ENCODE measurements at places on chromosomes 1 and 21.
A peak's percentile ranks its signal among the peaks of the same experiment; 100 is the strongest.

GRCh38 chr1:84884671-84885389 lies 8.2 kb downstream of the LPAR3 start:
- no peak for DNase-seq

GRCh38 chr1:93617670-93618499 lies 63.8 kb downstream of the BCAR3 start:
- no peak for DNase-seq

- no peak for DNase-seq
Observed at GRCh38 chr1:110119843-110120242, 7.6 kb downstream of the UBL4B start.

- DNase-seq: no peak
Observed at GRCh38 chr1:2523891-2524609, 2.3 kb downstream of the PANK4 start.

GRCh38 chr1:1616045-1616790 lies 918 bp downstream of the MIB2 start:
- DNase-seq: peak; percentile 50

DNA sequence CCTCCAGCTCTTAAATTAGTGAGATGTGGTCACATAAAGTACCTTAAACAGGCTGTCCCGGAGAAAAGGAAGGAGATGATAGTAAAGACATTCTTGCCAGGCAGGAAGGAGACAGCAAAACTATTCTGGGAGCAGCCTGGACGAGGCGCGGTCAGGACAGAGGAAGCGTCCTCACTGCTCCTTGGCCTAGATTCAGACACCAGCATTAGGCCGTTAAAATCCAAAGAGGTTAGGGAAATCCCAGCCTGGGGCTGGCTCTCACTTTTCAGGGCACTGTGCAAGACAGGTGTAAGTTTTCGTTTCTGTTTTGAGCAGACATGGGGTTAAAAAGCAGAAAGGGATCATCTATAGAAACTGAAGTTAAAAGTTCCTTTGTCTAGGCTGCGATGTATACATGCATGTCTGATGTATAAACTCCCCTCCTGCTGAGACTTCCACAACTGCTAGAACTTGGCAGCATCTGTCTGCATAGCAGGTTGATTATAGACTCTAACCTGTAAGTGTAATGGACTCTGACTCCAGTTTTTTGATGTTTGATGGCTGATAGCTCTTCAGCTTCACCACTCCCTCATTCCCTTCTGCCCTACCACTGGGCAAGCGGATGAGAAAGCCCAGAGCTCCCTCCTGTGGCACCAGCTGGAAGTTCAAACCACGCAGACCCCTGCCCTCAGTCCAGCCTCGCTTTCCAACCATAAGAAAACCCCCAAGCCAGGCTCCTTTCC lies 21.5 kb downstream of the STPG1 start:
- DNase-seq: no peak

DNA sequence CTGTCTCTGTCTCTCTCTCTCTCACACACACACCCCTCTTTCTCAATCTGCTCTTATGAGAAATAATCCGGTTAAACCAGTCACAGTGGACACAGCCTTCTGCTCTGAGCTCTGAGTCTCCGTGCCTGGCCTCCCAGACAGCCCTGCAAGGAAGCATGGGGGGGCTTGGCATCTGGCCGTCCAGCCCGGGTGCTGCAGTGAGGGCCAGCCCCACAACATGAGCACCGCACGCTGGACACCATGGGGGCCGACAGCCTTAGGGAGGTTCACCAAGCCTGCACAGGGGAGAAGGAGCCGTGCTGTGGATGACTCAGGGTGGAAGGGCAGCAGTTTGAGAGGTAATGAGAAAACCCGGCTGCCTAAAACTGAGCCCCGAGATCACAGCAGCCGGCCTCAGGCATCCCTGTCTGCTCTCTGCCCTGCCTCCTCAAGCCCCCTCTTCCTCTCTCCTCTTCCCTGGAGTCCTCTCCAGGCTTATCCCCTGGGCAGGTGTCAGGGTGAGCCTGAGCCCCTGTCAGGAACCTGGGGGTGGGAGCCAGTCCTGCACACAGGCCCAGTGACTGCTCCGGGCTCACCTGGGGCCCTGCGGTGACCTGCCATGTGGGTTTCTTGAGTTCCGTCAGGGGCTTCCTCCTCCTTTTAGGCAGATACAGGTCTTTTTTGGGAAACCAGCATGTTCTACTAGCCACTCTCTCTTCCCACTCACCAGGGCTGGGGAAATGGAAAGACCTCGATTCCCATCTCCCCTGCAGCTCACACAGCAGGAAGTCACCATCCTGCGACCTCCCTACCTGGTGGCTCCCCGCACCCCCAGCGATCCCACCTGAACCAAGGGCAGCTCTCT lies 92.8 kb downstream of the ITPKB start:
- DNase-seq: no peak

GRCh38 chr1:17601643-17602382 lies 62.3 kb downstream of the ARHGEF10L start:
- no peak for DNase-seq

DNA sequence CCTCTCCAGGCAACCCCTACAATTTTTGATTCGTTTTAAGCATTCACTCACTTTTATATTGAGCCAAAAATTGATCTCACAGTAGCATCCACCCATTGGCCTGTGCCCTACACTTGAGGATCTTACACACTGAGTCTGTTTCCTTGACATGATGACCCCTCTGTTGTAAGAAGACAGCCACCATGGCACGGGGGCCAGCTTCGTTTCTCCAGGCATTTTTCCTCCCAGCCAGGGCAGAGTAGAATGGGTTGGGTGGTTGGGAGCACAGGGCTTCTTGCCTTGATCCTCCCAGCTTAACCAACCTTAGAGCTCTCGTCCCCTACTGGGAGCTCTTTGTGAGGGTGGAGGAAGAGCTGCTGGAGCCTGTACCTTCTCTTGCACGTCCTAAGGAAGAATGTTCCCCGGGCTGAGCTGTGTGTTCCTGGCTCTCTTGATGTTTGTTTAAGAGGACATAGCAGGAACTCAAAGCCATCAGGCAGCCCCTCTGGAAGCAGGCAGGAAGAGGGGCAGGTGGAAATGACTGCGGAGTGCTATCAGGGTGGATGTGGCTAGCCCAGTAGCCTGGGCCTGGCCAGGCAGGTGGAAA lies 213.2 kb upstream of the TMEM51 start:
- DNase-seq: no peak

DNA sequence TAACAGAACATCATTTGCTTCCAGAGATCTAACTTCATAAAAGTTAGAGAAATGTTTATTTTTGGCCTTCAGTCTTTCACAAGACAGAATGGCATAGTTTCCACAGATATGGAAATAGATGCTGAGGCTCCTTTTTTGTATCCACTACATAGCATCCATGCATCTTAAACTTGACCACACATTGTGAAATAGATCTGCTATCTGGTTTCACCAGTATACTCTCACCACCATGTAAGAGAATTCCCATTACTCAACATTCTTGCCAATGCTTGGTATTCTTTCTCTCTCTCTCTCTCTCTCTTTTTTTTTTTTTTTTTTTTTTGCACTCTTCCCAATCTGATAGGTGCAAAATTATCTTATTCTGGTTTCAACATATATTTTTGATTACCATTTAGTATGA lies 52.1 kb upstream of the PRMT6 start:
- no peak for DNase-seq

GRCh38 chr21:23890652-23891051 lies 1716.6 kb downstream of the MRPL39 start:
- no peak for DNase-seq

DNA sequence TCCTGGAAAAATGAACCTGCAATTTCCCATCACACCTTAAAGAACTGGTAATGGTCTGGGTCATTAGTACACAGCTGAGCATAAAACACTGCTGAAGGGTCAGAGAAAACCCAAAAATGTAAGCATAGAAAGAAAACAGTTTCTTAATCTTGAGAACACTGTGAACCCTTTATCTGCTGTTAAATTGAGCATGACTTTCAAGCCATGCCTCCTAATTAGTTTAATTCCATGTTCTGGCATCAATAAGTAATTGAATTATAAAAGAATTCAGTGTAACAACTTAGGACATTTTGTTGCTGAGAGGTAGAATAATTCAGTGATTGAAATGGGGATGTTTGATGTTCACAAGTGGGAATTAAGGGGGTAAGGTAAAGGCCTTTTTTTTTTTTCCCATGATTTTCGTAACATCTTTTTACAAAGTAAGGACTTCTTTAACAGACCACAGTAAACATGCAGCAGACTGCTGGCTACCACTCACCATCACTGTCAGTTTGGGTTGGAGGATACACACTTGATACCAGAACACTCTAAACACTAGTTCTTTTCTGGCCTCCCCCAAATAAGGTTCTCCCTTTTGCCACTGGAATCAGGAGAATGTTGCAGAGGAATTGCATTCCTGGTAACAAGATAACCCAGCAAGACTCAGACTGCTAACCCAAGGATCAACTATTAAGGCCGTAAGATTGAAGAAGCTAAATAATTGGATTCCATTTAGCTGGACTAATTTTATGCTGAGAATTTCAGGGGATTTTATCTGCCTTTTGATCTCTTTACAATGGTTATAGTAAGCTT lies 3.0 kb downstream of the RWDD3 start:
- DNase-seq: no peak

GRCh38 chr21:46172863-46173528 lies 11.3 kb downstream of the SPATC1L start:
- no peak for DNase-seq

DNA sequence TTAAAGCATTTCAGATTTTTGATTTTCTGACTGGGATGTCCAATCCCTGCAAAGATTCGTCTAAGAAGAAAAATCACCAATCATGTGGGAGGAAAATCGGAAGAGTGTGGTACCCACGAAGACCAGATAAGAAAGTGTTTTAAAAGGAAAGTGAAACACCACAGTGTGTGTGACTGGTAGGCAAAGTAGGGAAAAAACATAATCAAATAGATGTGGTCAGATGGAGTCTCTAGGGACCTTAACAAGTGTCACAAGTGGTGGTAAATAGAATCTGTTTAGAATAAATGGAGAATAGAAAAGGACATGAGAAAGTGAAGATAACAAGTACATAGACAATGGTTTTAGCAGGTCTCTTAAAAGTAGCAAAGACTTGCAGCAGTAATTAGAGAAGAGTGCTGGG lies 154.6 kb downstream of the SLC30A10 start:
- no peak for DNase-seq

GRCh38 chr1:209176866-209177430 lies 406.6 kb upstream of the CAMK1G start:
- DNase-seq: no peak

GRCh38 chr21:26708223-26708800 lies 135.2 kb upstream of the CYYR1 start:
- no peak for DNase-seq

- DNase-seq: no peak
Observed at GRCh38 chr1:116807394-116808199, 53.4 kb downstream of the CD2 start.

GRCh38 chr1:55314740-55315139 lies 99.6 kb upstream of the USP24 start:
- no peak for DNase-seq

- DNase-seq: no peak
Observed at GRCh38 chr1:244349103-244349531, 102.6 kb downstream of the ADSS2 start.

GRCh38 chr1:48506870-48507269 lies 34.9 kb upstream of the SPATA6 start:
- DNase-seq: no peak

DNA sequence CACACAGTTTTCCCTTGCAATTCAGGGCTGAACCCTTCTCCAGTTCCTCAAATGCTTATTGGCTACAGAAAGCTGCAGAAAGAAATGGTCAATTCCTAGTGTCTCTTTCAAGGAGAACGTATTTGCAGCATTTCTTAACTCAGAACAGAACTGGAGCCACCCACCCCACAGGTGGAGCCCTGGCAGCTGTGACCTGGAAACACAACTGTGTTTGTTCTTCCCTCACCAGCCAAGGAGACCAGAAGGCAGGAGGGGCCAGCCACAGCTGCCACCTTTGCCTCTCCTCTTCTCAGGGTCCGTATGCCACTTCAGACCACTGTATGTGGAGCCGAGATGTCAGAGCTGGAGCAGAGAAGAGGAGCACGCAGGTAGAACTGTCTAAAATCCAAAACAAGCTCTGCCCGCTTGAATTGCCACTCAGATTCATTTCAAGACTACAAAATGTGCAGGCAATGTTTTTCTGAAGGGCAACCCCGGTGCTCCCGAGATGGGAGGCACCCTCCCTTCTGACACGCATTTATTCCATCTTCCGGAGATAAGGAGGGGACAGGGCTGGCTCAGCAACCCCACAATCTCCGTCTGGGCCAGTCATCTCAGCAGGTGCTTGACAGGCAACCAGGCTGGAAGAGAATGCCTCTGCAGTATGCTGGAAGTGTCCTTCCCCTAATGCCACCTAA lies 16.7 kb downstream of the CD247 start:
- DNase-seq: no peak

DNA sequence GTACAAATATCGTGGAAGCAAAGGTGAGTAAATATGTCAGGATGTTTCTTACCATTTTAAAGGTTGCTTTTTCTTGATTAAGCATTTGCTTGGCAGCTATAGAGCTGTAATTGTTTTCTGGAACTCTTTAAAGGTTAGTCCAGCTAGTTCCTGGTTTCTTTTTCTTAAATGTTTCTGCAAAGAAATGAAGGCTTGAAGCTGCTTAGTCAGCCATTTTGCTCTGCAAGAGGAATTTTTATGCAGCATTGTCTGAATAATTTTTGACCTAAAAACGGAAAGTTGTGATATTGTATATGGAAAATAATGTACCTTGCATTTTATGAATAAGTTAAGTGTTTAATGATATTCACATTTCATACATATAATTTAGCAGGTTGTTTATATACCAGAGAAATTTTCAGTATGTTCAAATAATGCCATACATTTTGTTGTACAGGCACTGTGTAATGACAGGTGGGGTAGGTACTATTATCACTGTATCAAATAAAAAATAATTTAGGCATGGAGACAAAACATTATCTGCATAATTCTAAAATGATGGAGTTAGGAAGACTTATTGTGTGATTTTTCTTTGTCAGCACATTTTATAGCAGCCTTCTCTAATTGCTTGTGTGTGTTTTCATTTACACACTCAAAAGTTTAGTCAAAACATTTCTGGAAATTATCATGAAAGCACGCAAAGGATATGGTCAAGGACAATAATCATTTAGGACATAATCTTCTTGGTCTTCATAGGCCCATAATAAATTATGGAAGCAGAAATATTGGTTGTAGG lies 624.4 kb downstream of the NCAM2 start:
- DNase-seq: no peak

- DNase-seq: peak; percentile 79
Observed at GRCh38 chr1:155227261-155228095, 19.0 kb downstream of the MTX1 start.

- no peak for DNase-seq
Observed at GRCh38 chr1:32361674-32362473, 411 bp downstream of the FAM229A start.

All from bone marrow (tissue), 2 donors.